HCT116 (cell line): ENCODE measurements at places on chromosomes 12 and 14. TPM values are rescaled to one million over a fixed set of nuclear protein-coding genes. Genes with fewer than 3 reads are reported as not detected.

Gene FAM90A1
- total RNA-seq: 0.64 TPM

Gene AQP2
- total RNA-seq: not detected

Gene UBC
- total RNA-seq: 1,259 TPM

GRCh38 chr14:39555749-39556148 lies 123.5 kb upstream of the FBXO33 start:
- DNase-seq: no peak

DNA sequence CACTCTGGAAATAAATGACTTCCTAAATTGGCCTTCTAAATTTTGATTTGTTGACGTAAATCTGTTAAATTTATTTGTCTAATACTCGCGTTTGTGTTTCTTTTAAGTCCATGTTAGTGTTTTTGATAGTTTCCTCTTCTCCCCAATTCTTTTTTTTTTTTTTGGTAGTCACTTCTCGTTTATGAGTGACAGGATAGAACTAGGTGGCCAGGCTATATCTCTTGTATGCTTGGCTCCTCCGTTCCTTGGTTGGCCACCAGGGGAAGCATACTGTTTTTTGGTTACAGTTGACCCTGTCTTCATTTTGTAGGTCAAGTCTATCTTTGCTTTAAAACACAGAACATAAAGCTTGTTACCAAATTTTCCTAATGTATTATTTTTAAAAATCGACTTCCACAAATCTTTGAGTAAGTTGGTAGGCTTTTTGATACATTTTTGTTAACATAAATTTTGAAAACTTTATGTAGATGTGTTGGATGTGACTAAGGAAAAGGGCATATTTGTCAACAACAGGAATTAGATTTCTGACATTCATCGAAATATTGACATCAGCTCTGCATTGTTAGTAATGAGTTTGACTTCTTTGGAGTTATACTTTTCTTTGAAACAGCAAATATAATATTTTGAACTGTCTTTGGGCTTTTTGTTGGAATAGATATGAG lies 2.2 kb downstream of the RCOR1 start:
- DNase-seq: peak; percentile 63

GRCh38 chr14:50758945-50759344 lies 72.0 kb downstream of the NIN start:
- DNase-seq: no peak

GRCh38 chr12:57146961-57147944 lies at the start of gene LRP1-AS:
LRP1-AS (minus strand) TSS chr12:57147619.
- DNase-seq: no peak

- no peak for DNase-seq
Observed at GRCh38 chr12:7937833-7938506, 2.0 kb upstream of the SLC2A3 start.
